ENCODE measurements at places on chromosomes 6 and 20.

DNA sequence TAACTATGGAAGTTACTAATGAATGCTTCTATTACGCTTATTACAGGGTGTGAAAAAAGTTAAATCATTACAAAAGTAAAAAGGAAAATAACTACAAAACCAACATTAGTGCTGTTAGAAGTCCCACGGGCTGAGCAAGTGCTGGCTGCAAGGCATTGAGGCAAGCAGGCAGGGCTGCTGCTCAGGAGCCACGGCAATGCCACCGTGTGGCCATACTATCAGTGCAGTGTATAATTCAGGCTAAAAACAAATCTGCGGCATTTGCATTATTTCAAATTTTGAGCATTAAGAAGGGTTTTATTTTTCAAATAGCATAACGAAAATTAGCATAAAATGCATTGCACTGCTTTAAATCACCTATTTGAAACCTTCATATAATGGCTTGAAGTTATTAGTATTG is 17.1 kb downstream of the IFNGR1 start:
- DNase-seq: no peak

DNA sequence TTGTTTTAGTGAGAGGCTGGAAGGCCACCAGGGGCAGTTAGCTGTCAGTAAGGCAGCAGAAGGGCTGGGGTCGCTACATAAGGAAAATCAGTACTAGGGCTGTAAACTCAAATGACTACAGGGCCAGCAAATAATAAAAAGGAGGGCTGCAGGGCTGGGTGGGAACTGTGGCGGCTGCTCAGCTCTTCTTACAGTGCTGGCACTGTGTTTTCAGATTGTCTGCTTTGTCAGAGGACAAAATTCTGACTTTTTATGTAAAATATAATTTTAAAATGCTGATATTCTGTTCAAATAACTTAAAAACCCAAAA is 23.2 kb downstream of the HLA-A start:
- no peak for DNase-seq

DNA sequence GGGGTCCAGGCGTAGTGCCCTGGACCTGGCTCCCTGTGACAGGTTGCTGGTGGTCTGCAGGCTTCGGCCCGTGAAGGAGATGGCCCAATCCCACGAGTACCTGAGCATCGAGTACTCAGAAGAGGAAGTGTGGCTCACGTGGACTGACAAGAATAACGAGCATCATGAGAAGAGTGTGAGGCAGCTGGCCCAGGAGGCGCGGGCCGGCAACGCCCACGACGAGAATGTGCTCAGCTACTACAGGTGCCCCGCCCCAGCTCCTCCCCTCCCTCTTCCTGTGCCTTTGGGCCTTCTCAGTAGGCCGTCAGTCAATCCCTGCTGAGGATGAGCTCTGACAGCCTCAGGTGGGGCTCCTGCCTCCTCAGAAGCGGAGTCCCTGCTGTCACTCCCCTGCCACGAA is 42.6 kb downstream of the UQCC2 start:
- DNase-seq: no peak

DNA sequence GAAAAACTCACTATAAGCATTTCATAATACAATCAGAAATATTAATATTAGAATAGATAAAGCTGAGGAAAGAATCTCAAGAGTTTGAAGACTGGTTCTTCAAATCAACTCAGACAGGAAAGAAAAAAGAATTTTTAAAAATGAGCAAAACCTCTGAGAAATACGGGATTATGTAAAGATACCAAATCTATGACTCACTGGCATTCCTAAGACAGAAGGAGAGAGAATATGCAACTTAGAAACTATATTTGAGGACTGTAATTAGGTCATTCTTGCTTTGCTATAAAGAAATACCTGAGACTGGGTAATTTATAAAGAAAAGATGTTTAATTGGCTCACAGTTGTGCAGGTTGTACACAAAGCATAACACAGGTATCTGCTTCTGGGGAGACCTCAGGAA is 665.1 kb downstream of the RNF144B start:
- DNase-seq: no peak

DNA sequence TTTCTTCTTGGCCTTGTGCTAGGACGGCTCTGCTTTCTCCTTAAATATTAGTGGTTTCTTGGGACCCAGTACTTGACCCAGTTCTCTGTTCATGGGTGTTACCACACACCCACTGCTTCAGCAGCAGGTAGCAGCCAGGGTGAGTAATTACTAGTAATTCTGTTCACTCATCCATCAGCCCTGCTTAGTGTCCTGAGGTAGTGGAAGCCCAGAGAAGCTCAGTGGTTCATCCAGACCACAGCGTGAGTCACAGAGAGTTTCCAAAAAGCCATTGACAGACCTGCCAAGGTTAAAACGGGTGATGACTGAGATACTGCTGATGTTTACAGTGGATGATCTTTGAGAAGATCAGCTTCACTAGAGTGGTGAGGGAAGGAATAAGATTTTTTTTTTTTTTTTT is 51.7 kb upstream of the HINT3 start:
- DNase-seq: peak; percentile 58

GRCh38 chr6:156279261-156279969 is 497.8 kb upstream of the ARID1B start:
- DNase-seq: peak; percentile 54

DNA sequence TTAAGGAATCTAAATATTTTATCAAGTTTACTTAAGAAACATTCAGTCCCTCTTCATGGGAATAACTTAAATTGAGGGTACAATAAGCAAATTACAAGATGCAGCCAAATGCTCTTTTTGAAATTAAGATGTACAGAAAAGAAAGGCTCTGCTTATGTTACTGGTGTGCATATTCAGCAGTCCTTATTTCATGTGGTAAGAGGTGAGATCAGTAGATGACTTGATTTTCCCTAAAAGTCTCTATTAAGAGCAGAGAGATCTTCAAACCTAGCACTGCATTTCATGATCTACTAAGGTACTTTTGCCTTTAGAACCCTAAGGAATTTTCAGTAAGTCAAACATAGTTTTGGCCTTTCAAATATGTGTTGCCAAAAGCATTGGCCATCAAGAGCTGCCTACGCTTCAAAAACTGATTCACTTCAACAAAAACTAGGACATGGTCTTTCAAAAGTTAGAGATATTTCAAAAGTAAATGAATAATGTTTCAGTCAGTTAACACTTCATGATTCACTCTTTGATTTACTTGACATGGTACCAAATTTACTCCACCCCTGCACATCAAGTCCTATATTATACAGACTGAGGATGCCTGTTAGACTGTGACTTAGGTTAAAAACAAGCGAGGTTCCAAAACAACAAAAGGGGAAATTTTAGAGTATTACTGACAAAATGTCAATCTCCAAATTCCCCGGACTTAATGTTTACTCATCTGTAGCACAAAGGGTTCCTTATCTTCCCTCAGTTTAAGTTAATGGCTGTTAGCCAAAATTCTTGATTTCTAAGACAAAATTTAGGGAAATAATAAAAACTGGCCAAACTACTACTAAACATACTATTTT is 19.2 kb downstream of the C6orf62 start:
- no peak for DNase-seq

- DNase-seq: peak; percentile 10
Measured at GRCh38 chr6:100573166-100573565, 108.4 kb upstream of the SIM1 start.

GRCh38 chr20:31720486-31721407 is 1.9 kb downstream of the BCL2L1 start:
- no peak for DNase-seq

DNA sequence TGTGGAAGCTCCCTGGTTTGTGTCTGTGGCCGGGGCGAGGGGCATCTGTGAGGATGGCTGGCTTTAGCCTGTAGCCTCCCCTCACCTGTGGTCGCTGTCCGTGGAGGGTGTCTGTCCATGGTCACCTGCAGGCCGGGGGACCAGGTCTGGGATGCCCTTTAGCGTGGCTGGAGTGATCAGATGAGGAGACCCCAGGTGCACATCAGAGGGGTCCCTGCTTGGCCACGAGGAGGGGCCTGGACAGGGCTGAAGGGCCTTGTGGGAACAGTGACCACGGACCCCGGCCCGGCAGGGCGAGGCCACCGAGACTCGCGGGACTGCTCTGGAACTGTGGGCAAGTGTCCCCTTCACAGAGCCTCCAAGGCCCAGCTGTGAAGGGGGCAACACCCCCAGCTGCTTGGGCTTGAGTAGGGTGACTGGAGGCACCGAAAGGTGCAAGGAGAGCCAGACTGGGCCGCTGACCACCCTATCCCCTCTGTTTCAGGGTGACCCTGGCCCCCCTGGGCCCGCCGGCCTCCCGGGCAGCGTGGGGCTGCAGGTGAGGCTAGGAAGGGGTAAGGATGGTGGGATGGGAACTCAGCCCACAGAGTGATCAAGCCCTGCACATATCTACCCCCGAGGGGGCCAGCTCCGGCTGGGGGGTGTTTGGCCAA is 8.6 kb downstream of the COL9A3 start:
- no peak for DNase-seq

DNA sequence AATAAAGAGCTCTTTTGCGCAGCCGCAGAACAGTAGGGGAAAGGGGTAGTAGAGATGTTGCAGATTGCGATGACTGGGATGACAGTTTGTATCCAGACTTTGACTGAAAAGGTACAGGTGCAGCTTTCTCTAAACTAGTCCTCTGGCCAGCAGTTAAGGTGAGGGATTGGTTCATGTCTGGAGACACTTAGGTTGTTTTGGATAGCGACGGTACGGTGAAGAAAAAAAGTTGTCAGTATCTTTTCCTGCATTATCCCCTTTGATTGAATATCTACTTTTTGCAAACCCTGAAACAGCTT is 537 bp downstream of the PRR3 start:
- DNase-seq: peak; percentile 62

GRCh38 chr20:45087814-45088213 is 13.1 kb downstream of the KCNS1 start:
- DNase-seq: no peak

- peak; percentile 76 for DNase-seq
Measured at GRCh38 chr20:22688485-22688884, 104.1 kb upstream of the FOXA2 start.

DNA sequence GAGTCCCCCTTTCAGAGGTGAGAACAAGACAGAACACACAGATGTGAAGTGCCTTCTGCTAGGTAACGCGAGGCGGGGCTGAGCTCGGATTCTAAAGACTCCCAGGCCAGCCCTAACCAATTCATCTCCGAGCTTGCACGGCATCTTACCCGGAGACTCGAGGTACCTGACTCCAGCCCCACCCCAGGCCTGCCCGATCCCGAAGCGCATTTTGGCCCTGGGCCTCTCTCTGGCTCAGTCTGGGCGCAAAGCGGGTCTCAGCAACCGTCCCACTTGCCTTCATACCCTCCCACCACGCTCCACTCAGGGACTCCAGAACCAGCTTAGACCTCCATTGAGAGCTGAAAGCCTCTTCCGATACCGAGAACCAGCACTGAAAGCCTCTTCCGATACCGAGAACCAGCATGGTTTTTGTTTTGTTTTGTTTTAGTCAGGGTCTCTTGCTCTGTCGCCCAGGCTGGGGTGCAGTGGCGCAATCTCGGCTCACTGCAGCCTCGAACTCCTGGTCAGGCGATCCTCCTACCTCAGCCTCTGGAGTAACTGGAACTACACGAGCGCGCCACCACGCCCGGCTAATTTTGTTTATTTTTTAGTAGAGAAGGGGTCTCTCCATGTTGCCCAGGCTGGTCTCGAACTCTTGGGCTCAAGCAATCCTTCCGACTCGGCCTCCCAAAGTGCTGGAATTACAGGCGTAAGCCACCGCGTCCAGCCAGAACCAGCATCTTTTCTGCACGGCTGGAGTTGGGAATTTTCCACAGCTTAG is 557 bp upstream of the DYNLRB1 start:
- peak; percentile 50 for DNase-seq

DNA sequence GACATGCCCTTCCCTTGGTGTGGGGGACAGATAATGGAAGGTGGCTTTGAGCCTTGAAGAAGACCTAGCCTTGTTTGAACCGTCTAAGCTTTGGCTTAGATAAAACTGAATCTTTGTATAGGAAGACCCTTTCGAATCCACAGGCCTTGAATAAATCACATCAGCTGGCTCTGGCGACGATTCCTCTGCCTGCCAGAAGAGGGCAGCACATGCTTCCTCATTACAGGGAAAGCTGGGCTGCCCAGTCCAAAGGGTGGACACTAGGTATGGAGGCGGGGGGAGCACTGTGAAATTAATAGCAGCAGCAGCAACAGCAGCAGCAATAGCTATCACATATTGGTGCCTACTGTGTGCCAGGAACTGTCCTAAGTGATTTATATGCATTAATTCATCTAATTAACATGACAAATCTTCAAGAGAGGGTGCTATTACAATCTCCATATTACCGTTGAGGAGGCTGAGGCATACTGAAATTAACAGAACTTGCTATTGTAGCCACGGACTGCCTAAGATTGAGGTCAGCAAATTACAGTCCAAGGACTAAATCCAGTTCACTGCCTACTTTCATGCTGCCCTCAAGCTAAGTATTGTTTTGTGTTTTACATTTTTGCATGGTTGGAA is 85.1 kb downstream of the CLIC5 start:
- peak; percentile 29 for DNase-seq

DNA sequence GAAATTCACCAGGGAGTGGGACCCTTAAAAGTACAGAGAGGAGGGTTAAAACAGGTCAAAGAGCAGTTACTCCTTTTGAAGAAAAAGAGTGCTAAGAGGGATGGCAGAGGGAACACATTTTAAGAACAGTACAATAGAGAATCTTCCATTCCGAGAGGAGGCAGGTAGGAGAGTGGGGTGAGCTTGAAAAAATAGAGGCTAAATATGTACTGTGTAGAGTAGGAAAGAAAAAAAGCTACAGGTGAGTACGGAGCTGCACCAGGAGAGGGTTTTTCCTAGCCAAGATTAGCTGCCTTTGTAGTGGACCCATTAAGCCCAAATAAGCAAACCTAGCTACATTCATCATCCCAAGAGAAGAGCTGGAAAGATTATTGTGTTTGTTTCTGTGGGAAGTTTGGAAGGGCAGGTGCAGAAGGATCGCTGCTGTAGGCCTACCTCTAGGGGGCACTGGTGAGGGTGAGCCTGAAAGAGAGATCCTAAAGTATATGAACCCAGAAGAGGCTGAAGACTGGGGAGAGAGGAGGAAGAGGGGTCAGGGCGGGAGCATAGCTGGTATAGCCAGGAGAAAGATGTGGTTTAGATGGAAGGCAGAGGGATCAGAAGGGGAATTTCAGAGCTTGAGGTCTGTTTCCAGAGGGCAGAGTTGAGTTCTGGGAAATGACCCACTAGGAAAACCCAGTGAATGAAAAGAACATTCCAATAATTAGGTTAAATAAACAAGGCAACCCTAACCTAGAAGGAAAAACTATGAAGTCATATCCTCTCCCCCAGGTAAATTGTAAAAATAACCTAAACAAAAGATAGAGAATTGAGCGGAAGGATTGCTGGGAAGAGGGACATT is 50.2 kb upstream of the HINT3 start:
- peak; percentile 30 for DNase-seq

Measured in MV-4-11 (cell line).